ENCODE measurements at places on chromosomes 3 and 15.

- DNase-seq = no peak
These were observed 94.1 kb upstream of the CHL1 start for GRCh38 chr3:102484-102883.

- DNase-seq = no peak
These were observed 24.1 kb downstream of the SV2B start for GRCh38 chr15:91124132-91124531.

- DNase-seq = no peak
These were observed 14.8 kb upstream of the BUB1B start for GRCh38 chr15:40146037-40146436.

DNA sequence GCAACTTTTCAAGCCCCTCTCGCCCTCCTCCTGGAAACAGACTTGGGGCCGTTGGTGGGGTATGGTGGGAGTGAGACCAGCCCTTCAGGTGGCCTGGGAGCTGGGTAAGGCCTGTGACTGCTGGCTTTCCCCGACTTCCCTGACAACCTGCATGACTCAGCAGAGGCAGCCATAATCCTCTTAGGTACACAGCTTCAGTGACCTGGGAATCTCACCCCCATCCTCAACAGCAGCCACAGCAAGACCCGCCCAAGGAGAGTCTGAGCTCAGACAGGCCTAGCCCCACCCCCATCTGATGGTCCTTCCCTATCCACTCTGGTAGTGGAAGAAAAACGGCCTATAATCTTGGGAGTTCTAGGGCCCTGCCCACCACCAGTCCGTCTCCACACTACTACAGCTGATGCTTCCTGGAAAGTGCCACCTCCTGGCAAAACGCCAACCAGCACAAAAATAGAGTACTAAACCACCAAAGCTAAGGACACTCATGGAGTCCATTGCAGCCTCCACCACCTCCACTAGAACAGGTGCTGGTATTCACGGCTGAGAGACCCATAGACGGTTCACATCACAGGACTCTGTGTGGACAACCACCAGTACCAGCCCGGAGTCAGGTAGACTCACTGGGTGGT lies 13.1 kb upstream of the SLC27A2 start:
- DNase-seq = no peak

GRCh38 chr15:63460210-63461155 lies 43.9 kb upstream of the USP3 start:
- no peak for DNase-seq

DNA sequence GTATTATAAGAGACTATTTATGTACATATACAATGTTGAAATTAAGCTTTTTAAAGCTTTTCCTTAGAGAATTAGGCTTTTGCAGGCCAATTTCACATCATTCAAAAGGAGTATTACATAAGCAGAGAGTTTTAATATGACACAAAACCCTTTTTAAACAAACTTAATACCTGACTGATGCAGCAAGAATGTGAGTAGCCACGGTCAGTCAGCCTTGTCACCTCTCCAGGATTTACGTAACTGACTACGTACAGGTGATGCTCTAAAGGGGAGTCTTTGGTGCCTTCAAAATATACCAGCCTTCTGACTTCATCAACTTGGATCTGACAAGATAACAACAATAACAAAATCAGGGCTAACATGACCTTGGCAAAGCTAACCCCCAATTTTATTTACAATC lies 44.2 kb upstream of the IGDCC4 start:
- DNase-seq = no peak

GRCh38 chr3:8775602-8776001 lies 6.2 kb upstream of the OXTR start:
- no peak for DNase-seq

DNA sequence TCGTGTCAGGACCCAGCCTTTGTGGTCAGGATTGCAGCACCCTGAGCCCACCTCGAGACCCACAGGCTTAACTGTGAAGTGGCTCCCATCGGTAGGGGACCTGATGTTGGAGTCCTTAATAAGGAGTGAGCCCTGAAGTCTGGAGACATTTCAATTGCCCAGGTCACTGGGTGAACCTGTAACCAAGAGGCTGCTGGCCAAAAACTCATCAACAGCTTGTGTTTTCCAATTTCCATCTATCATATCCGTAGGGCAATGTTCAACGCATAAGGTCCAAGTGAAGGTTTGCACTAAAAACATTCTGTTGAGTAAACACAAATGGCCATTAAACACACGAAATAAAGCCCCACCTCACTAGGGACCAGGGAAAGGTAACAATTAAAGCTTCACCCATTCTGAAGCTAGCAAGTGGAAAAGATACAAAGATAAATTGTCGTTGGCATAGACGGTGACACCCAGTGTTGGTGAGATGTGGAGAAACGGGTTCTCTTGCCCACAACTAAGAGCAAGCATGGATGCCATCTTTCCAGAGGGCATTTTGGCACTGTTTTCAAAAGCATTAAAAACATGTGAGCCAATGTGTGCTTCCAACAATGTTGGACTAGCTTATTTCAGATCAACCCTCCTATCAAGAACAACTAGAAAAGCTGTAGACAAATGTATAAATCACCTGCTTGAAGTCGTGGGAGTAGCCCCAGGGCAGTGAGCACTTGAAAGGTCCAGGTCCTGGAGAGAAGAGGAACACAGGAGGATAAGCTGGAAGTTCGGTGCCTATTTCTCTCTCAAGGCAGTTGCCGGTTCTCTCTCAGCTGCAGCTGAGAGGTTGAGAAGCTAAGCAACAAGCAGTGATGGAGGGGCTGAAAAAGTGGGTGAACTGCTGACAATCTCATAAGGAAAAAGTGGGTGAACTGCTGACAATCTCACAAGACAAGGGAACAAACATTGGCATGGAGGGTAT lies 56.3 kb upstream of the PCSK6 start:
- no peak for DNase-seq

Data from AG04449 (cell line).